Motor neuron (in vitro differentiated cells): ENCODE measurements at places on chromosomes 6 and 20.

DNA sequence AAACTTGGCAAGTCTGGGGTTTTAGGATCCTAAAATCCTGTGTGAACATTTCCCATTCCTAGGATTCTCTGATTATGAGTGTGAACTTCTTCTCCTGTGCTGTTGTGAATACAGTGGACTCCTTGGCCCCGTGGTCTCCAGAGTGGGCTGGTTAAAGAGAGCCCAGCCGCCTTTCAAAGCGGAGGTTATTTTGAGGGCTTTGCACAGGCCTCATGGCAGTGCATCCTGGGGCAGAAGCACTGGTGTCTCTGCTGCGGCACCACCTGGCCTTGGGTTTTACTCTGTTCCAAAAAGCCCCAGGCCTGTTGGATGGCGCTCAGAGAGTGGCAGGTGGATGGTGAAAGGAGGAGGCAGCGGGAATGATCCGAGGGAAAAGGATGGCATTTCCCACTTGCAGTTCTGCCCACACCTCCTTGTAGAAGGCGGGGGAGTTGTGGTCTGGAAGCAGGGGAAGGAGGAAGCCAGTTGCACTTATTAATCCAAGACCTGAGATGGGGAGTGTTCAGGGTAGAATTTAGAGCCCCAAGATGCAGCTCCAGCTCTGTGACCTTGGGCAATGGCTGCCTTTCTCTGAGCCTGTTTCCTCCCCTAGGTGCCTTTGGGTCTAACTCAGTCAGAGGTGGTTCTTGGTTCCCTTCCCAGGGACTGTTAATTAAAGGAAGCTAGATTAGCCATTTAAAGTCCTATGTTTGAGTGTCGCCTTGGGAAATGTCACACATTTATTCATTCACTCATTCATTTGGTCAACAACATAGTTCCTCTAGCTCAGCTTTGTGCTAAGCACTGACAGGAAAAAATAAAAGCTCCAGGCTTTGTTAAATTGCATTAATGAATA is 22.4 kb downstream of the MMP24 start:
- no peak for ATAC-seq

- no peak for ATAC-seq
These were observed 88.2 kb upstream of the FAM83B start for GRCh38 chr6:54758340-54758739.

GRCh38 chr20:7214081-7214740 is 446.7 kb downstream of the BMP2 start:
- ATAC-seq, result no peak

DNA sequence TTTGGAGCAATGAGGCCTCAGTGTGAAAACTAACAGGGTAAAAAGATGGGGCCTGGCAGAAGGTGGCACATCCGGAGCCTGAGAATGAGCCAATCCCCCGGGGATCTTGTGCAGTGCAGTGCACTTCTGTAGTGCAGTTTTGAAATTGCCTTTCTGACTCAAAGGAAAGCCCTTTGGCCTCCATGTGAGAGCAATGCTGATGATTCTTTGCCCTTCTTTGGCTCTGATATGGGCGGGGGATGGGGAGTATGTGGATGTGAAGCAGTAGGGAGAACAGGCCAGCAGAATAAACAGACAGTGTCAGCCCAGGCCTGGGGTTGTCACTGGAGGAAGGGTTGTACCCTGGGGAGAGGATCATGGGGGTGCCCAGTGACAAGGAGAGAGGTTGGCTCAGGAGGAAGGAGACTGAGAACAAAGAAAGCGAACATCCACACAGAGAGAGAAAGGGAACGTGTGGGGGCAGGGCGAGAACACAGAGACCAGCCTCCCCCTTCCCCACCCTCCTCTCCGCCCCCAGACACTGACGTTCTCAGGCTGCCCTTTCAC is 351.2 kb downstream of the CDC5L start:
- ATAC-seq, result no peak

DNA sequence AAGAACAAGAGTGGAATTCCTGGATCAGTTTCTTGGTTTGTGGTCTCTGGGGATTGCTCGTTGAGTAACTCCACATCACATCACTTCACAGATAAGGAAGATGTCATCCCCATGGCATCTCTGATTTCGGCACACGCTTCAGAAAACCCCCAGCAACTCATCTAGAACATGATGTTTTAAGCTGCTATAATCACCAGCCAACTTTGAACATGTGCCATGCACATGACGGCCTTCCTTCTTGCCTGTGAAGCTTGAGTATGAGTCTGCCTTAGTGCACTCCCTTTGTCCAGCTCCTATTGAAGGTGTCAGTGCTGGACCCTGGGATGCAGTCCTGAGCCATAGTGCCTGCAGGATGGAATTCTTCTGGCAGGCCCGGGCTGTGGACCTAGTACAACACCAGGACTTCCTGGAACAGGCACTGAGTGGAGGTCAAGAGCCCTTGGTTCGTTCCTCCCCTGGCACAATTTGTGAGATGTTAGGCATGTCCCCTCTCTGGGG is 231.5 kb upstream of the SUPT3H start:
- no peak for ATAC-seq

- no peak for ATAC-seq
These were observed 67.4 kb downstream of the TMEM170B start for GRCh38 chr6:11604836-11605506.

GRCh38 chr6:24064106-24064505 is 61.9 kb upstream of the NRSN1 start:
- no peak for ATAC-seq

- peak; percentile 64 for ATAC-seq
These were observed 55.9 kb downstream of the ANKEF1 start for GRCh38 chr20:10090588-10091166.

DNA sequence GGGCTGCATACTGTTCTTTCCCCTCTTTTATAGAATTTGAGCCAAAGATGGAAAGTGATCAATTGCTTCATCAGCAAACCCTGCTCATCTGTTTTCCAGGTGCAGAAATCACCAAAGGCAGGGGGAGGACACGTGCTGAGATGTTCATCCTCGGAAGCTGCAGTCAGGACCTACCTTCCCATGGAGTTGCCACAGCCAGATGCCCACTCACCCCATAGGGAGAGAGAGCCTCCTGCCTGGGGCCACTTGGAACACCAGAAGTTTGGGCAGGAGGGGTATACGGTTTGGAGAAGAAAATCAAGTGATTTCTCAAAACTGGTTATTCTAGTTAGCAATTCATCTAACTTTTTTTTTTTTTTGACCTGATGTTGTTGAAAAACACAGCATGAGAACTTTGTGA is 5.3 kb upstream of the CST7 start:
- ATAC-seq, result no peak

- ATAC-seq, result no peak
These were observed 29.1 kb downstream of the HLA-DPB1 start for GRCh38 chr6:33104887-33105286.

- no peak for ATAC-seq
These were observed 55.3 kb downstream of the STK35 start for GRCh38 chr20:2156666-2157624.
